SIG-M5 (cell line): ENCODE measurements at places on chromosomes 1 and 21.

DNA sequence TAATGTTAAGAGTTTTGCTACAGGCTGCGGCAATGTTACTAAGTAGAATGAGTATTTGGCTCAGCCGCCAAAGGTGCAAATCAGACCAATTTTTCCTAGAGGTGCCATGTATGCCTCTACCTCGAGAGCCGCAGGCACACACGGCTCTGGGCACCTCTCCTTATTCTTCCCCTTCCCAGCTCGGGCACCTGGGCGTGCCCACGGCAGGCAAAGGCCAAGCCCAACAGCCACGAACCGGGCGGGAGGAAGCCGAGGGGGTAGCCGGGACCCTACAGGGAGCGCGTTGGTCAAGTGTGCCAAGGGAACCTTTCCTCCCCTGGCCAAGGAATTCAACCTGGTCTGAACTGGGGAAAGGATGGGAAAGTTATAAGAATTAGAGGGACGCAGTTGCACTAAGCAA lies 31.0 kb downstream of the LRRC3 start:
- no peak for DNase-seq

DNA sequence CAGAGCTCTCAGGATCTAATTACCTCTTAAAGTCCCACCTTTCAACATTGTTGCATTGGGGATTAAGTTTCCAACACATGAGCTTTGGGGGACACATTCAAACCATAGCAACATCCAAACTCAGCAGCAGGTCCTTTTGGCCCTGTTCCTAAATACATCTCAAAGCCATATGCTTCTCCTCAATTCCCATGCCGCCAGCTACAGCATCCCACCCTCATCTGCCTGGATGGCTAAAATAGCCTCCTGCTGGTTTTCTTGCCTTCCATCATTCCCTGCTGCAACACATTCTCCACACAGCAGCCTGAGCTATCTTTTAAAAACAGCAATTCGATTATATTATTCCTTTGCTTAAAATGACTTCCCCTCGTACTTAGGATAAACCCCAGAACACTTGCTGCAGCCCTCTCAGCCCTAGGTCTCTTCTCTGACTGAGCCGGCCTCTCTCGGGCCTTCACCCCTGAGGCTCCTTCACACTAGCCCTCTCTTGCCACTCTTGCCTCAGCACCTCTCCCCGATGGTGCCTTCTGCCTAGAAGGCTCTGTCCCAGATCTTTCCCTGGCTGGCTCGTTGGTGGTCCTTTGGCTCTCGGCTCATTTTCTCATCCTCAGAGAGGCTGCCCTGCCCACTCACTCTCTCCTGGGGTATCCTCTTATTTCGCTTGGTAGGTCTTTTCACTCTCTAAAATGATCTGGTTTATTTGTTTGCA lies 16.5 kb downstream of the MYBPH start:
- DNase-seq = no peak

GRCh38 chr1:62315387-62315786 lies 3.8 kb downstream of the KANK4 start:
- no peak for DNase-seq

DNA sequence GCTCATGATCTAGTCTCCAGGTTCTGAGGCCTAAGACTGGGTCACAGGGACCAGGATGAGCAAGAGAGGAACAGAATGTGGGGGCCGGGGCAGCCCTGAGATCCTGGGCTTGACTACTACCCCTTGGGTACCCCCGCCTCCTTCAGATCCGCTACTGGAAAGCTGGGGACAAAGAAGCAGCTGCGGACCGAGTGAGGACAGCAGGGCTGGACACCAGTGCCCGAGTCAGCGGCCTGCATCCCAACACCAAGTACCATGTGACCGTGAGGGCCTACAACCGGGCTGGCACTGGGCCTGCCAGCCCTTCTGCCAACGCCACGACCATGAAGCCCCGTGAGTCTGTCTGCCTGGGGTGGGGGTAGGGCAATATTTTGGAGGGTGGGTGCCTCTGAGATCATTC lies 12.5 kb downstream of the TMEM81 start:
- DNase-seq = no peak

GRCh38 chr21:42711667-42712066 lies 58.2 kb downstream of the PDE9A start:
- no peak for DNase-seq

GRCh38 chr1:61353797-61354406 lies 271.5 kb downstream of the NFIA start:
- DNase-seq = no peak
